ENCODE measurements at places on chromosomes 13 and 19. TPM values are rescaled to one million over a fixed set of nuclear protein-coding genes. Genes with fewer than 3 reads are reported as not detected.
A peak's percentile ranks its signal among the peaks of the same experiment; 100 is the strongest.

GRCh38 chr13:21481359-21481758, 22.3 kb upstream of the ZDHHC20 start:
- peaks cover 8% of the 10 kb centered on the region for H3K4me1 ChIP-seq
- H3K36me3 ChIP-seq = no peaks in the 10 kb centered on the region
- no peak for DNase-seq
- no peak overlapping the region for H3K27ac ChIP-seq
- no peak overlapping the region for H3K4me3 ChIP-seq

DNA sequence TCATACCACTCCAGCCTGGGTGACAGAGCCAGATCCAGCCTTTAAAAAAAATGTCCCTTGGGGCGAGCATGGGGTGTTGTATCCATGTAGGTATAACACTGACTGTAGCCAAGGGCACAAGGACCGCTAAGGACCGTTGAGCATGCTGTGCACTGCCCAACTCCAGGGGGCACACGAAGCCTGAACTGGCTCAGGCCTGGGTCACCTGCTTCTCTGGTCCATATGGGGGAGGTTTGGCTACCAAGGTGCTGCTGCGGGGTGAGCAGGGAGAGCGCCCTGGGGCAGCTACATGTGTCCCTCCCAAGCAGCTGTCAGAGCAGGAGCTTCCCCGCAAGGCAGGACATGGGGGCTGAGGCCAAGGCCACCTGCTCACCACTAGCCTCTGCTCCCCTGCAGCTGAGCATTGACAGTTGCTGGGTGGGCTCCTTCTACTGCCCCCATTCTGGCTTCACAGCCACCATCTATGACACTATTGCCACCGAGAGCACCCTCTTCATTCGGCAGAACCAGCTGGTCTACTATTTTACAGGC, 16.3 kb downstream of the CATSPERG start:
- H3K36me3 ChIP-seq = no peaks in the 10 kb centered on the region
- DNase-seq = no peak
- no peaks in the 10 kb centered on the region for H3K4me1 ChIP-seq
- H3K4me3 ChIP-seq = no peak overlapping the region
- no peak overlapping the region for H3K27ac ChIP-seq
- peaks cover 40% of the 10 kb centered on the region for H3K27me3 ChIP-seq

- no peaks in the 10 kb centered on the region for H3K4me1 ChIP-seq
- H3K4me3 ChIP-seq = no peak overlapping the region
- no peak overlapping the region for H3K27ac ChIP-seq
- H3K36me3 ChIP-seq = no peaks in the 10 kb centered on the region
- no peak for DNase-seq
These were observed 27.5 kb downstream of the EPS15L1 start for GRCh38 chr19:16444269-16444600.

- no peak overlapping the region for H3K27ac ChIP-seq
- H3K36me3 ChIP-seq = no peaks in the 10 kb centered on the region
- DNase-seq = no peak
- no peaks in the 10 kb centered on the region for H3K4me1 ChIP-seq
- no peak overlapping the region for H3K4me3 ChIP-seq
These were observed 510.5 kb downstream of the IRS2 start for GRCh38 chr13:109275852-109276251.

- H3K36me3 ChIP-seq = no peaks in the 10 kb centered on the region
- H3K4me1 ChIP-seq = no peaks in the 10 kb centered on the region
- peak; percentile 74 for DNase-seq
- H3K27me3 ChIP-seq = no peaks in the 10 kb centered on the region
- no peak overlapping the region for H3K27ac ChIP-seq
These were observed 30.7 kb downstream of the HTR2A start for GRCh38 chr13:46866150-46866549.

- no peaks in the 10 kb centered on the region for H3K36me3 ChIP-seq
- H3K27me3 ChIP-seq = no peaks in the 10 kb centered on the region
- no peak overlapping the region for H3K4me3 ChIP-seq
- no peak overlapping the region for H3K27ac ChIP-seq
These were observed 6.8 kb upstream of the ZNF229 start for GRCh38 chr19:44455100-44455499.

Gene FFAR3
- 1.9 TPM for total RNA-seq
